CD4-positive, alpha-beta T cell (primary cell): ENCODE measurements at places on chromosomes 4 and X. TPM values are rescaled to one million over a fixed set of nuclear protein-coding genes. Genes with fewer than 3 reads are reported as not detected.

The DIAPH2 gene
- total RNA-seq, result 11.4 TPM

The F9 gene
- total RNA-seq, result not detected

GRCh38 chr4:41174444-41174843 lies 39.9 kb downstream of the APBB2 start:
- no peaks in the 10 kb centered on the region for H3K36me3 ChIP-seq
- H3K4me1 ChIP-seq, result no peaks in the 10 kb centered on the region
- H3K4me3 ChIP-seq, result no peak overlapping the region
- DNase-seq, result no peak

GRCh38 chr4:107850438-107850837 lies 25.7 kb downstream of the SGMS2 start:
- H3K27me3 ChIP-seq, result no peaks in the 10 kb centered on the region
- no peak overlapping the region for H3K4me3 ChIP-seq
- DNase-seq, result no peak
- no peaks in the 10 kb centered on the region for H3K4me1 ChIP-seq

DNA sequence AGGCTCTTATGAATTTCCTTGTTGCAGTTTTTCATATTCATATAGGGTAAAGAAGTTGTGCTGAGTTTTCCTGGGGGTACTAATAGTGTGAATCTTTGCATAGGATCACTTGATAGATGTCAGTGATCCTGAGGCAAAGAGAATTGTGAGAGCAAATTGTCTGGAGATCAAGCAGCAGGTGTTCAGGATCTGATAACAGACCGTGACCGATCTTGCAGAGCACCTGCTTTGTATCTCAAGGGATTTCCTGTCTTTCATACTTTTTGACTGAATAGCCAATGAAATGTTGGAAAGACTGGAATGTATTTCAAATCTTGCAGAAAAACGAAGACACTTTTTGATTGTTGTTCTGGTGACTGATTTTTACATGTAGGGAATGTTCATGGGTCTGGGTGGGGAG lies 914.5 kb downstream of the STIM2 start:
- H3K27ac ChIP-seq, result no peak overlapping the region
- H3K4me1 ChIP-seq, result no peaks in the 10 kb centered on the region
- H3K27me3 ChIP-seq, result no peaks in the 10 kb centered on the region
- no peak overlapping the region for H3K4me3 ChIP-seq
